ENCODE measurements at places on chromosomes 11 and 22.
A peak's percentile ranks its signal among the peaks of the same experiment; 100 is the strongest.

DNA sequence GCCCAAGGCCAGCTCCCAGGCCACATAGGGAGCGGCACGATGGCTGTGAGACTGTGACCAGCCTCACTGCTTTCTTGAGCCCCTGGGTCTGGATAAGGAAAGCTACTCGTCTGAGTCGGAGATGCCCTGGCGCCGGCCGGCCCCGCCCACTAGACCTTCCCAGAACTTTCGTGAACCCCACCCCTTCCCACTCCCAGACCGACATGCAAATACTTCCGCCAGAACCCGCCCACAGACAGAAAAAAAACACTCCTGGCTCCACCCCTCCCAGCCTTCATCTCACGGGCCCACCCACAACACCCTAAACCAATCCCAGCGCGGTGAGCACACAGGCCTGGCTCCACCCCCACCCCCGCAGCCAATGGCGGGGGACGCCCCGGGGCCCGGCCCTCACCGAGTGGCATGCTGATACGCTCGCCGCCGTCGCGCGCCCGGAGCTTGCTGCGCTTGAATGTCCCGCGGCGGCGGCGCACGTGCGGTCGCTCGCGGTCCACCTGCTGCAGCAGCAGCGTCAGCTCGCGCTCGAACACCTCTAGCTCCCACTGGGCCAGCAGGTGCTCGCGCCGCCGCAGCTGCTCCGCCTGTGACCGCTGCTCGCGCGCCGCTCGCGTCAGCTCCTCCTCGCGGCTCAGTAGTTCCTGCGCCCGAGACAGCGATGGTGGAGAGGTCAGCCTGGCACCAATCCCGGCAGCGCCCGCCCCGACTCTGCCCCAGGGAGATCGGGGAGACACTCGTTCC lies 7.0 kb downstream of the MAP3K11 start:
- peak; percentile 97 for DNase-seq

GRCh38 chr22:23401910-23402274 lies 178.2 kb downstream of the IGLL1 start:
- no peak for DNase-seq

DNA sequence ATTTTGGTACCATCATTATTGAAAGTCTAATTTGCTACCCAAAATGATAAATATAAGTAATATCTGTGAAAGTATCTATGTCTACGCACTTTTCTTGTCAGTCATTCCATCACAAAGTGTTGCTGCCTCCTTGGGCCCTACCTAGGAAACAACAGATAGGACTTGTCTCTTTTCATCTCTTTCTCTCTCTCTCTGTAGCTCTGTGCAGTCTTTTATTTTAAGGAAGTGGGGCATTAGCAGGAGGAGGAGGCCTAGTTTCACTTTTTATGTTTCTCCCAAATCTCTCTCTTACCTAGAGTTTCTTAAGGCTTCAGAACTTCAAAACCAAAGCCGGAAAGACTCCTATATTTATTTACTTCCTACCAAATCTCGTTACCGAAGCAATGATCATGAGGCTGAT lies 354.8 kb upstream of the LUZP2 start:
- DNase-seq = no peak

DNA sequence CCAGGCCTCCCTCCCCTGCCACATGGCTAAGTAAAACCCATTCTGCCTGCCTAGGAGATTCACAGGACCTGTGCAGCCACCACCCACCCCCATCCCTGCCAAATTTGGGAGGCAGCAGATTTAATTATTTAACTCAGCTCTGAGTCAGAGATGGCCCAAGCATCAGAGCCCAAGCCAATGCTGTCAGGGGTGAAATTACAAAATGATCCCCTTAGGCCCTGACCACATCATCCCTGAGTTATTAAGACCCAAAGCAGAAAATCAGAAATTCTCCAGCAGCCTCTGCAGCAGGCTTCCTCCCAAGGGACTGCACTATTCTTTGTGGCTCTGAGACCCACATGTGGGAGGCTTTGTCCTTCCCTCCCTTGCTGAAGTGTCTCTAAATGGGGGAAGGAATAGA lies 52.8 kb upstream of the RRAS2 start:
- peak; percentile 32 for DNase-seq

- no peak for DNase-seq
Observed at GRCh38 chr11:123374622-123374968, 55.5 kb upstream of the GRAMD1B start.

DNA sequence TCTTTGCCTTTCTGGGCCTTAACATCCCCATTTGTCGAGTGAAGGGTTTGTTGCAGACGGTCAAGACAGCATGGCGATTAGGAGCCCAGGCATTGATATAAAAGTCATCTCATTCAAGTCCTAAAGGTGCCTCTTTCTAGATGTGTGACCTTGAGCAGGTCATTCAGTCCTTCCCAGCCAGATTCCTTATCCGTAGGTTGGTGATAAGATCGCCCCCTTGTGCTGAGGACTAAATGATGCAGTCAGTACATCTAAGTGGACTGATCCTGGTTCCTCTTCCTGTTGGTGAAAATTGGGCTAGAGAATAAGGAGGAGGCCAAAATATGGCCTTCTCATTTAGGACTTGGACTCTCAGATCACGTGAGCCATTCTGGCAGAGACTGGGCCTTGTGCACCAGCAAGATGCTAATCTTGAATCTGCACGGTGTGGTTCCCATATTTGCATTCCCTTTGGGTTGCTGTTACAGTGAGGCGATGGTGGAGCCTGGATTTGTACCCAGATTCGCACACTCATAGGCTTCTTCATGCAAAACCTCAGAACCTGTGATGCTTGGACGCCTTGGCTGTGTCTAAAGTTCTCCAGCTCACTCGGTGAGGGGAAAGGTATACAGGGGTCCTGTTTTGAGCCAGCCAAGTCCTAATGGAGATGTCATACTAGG lies 156.8 kb downstream of the MYO18B start:
- no peak for DNase-seq

DNA sequence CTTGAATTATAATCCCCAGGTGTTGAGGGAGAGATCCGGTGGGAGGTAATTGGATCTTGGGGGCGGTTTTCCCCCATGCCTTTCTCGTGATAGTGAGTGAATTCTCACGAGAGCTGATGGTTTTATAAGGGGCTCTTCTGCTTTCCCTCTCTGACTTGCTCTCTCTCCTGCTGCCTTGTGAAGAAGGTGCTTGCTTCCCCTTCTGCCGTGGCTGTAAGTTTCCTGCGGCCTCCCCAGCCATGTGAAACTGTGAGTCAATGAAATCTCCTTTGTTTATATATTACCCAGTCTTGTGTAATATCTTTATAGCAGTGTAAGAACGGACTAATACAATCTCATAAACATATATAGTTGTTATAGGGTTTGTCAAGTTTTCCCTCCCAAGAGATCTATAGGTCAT lies 32.8 kb downstream of the KCNE3 start:
- DNase-seq = peak; percentile 63

GRCh38 chr11:61141601-61142028 lies 19.6 kb downstream of the VPS37C start:
- no peak for DNase-seq

DNA sequence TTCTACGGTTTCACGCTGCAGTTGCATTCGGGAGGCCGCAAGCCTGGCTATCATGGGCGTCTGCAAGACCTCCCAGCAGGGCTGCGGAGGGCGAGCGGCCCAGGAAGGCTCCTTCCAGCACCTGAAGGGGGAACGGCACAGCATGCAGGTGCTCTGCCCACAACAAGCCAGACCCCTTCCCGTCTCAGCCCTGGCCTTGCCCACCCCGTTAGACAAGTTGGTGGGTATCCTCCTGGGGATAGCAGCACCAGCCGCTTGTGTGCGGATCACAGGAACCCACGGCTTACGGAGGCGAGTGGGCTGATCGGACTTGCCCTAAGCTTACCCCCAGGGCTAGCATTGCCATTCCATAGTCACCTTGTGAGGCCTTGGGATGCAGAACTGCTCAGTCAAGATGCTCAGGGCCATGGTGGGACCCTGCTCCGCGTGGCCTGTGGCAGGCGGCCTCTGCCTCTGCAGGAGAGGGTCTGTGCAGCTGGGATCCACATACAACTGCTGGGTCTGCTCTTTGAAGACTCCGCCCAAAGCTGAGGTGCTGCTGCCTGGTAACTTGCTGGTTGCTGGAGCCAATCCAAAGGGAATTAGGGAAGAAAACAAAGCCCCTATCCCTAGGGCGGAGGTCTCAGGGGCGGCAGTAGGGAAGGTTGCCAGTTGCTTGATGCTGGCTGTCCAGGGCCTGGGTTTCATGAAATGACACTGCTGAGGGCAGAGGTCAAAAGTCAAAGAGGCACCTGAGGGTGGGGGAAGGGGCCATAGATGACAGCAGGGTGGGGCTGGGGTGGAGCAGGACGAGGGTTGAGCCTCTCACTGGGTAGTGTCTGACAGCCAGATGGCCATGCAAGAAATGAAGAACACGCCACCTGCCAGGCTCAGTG lies 1.4 kb upstream of the OSBPL5 start:
- DNase-seq = no peak

DNA sequence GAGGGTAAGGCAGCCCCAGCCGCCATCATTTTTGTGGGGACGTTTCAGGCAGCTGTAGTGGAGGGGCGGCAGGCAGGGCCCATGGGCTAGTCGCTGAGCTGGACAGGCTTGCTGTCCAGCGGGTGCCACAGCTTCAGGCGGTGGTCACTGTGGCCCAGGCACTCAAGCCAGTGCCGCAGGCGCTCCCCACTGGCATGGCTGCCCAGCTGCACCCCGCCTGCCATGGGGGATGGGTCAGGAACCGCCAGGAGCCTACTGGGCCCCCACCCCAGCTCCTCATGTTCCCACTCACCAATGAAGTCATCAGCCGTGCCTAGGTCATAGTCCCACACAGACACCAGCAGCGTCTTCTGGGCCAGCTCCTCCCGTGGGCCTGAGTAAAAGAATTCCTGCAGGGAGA lies 6.0 kb downstream of the NDUFV1 start:
- no peak for DNase-seq

DNA sequence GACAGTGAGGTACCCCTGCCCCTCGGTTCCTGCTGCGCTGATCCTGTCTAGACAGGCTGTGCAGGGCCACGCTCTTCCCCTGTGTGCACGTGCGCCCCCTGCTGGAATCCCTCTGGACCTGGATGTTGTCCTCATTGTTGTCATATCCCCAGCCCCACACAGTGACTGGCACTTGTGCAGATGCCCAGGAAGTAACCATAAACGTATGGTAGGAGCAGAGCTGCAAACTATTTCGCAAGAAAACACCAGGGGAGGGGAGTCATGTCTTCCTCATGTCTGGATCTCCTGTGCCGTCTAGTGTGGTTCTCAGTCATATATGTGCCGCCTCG lies 114.7 kb downstream of the CRYBB2 start:
- no peak for DNase-seq

DNA sequence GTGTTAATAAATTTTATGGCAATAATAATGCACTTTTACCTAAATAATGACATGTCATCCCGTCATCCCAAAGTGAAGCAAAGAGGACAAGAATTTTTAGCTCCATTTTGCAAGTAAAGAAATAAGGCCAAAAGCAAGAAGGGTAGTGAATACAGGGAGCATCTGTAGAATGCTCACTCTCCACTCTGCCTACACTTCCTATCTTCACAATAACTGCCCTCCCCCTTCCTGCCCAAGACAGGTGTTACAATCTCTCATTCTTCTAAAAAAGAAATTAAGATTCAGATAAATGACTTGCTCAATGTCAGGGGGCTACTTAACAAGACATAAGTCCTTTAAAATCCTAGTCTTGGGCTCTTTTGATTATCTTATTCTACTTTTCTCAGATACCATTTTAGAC lies 8.9 kb downstream of the RDX start:
- no peak for DNase-seq

GRCh38 chr11:35308157-35308556 lies 111.2 kb downstream of the SLC1A2 start:
- no peak for DNase-seq

GRCh38 chr11:11948242-11948947 lies 60.0 kb downstream of the DKK3 start:
- peak; percentile 51 for DNase-seq

GRCh38 chr11:122758339-122758738 lies 80.0 kb upstream of the CRTAM start:
- no peak for DNase-seq

All from mesenchymal stem cell (in vitro differentiated cells and primary cell).